CD4-positive, alpha-beta T cell treated with Interferon alpha-2 for 1 hour (primary cell): ENCODE measurements at places on chromosomes 3 and 15.
A peak's percentile ranks its signal among the peaks of the same experiment; 100 is the strongest.

- DNase-seq: no peak
Measured at GRCh38 chr3:197463279-197463678, 92.5 kb downstream of the BDH1 start.

- DNase-seq: peak; percentile 96
Measured at GRCh38 chr15:68053701-68054627, at the start of gene PIAS1. Gene PIAS1 (plus strand): TSS chr15:68054315. CDS start chr15:68054327, 12 bp downstream.

DNA sequence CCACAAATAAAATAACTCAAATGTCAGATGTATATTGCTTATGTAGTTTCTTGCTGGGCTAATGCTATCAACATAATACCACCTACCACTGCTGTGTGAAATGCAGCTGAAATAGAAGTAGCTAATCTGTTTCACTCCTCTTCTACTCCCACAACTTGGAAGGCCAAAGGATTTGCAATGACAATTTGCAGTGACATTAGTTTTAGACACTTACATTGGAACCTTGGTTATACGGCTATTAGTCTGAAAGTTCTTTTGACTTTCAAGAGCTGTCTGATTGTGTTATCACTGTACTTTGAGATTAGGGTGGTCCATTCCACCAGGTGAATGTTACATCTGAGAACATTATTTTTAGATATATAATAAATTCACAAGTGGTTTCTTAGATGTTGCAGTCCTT, 33.5 kb downstream of the COPS2 start:
- no peak for DNase-seq

GRCh38 chr3:144809380-144809779, 837.8 kb downstream of the DIPK2A start:
- no peak for DNase-seq

- DNase-seq: no peak
Measured at GRCh38 chr3:29064085-29064484, 216.8 kb upstream of the RBMS3 start.

DNA sequence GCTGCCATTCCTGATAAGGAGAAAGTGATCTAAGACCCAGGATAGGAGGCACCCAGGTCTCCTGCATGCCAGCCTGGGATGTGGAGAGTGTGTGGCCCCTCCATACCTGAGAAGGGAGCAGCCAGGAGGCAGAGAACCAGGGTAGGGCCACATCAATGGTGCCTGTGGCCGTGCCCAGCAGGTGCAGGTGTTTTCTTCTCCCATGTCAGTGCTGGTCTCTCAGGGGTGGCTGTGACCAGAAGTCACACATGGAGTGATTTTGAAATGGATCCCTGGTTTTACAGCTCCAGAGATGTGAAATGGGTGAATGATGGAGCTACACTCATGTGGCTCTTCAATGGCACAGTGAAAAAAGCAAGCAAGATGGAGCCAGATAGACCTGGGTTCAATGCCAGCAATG, 3.3 kb upstream of the ISL2 start:
- no peak for DNase-seq

GRCh38 chr3:113252553-113252952, 41.2 kb downstream of the BOC start:
- no peak for DNase-seq

- no peak for DNase-seq
Measured at GRCh38 chr3:127632035-127632820, 3.2 kb downstream of the PODXL2 start.

GRCh38 chr15:53512029-53512428, 247.4 kb downstream of the WDR72 start:
- no peak for DNase-seq

DNA sequence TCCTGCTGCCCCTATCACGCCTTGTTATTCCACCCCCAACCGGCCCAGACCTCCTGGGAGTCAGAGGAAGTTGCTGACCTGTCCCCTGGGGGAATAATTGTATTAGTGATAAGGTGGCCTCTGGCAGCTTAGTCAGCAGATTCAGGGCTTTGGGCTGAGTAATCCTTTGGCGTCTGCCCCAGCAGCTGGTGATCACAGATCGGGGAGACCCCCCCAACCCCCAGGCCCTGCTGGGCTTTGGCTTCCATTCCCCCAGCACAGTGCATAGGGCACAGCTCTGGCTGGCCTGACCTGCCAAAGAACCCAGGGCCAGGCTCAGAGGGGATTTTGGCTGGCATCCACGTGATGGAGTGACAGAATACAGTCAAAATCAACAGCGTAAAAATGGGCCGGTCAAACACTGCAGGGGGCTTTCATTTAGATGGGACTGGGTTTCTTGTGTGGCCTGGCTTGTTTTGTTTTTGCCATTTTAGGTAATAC, 3.9 kb upstream of the NR2E3 start:
- DNase-seq: no peak

- no peak for DNase-seq
Measured at GRCh38 chr3:180142041-180142440, 105.3 kb upstream of the PEX5L start.

- DNase-seq: no peak
Measured at GRCh38 chr3:127714125-127714571, 41.4 kb downstream of the ABTB1 start.

- DNase-seq: no peak
Measured at GRCh38 chr15:74294010-74294409, 57.9 kb downstream of the CCDC33 start.

DNA sequence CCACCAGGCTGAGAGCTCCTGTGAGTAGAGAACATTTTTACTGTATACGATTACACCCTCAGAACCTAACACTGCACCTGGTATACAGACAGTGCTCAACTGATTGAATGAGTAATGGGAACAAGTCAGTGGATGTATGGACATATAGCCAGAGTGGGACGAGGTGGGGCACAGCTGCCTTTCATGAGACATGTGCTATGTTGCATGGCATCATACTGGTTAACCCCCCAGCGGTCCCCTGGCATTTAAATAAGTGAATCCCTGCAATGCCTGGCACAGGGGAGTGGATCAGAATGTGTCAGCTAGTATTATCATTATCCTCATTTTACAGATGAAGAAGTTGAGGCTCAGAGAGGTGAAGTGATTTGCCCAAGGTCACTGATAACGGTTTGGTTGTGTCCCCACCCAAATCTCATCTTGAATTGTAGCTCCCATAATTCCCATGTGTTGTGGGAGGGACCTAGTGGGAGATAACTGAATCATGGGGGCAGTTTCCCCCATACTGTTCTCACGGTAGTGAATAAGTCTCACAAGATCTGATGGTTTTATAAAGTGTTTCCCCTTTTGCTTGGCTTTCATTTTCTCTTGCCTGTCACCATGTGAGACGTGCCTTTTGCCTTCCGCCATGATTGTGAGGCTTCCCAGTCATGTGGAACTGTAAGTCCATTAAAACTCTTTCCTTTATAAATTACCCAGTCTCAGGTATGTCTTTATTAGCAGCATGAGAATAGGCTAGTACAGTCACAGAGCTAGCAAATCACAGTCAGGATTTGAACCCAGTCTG, 56.0 kb upstream of the ATP2B2 start:
- DNase-seq: no peak

- DNase-seq: no peak
Measured at GRCh38 chr3:134255404-134255803, 4.7 kb upstream of the RYK start.

- DNase-seq: no peak
Measured at GRCh38 chr3:53806182-53807116, 39.8 kb downstream of the CHDH start.

DNA sequence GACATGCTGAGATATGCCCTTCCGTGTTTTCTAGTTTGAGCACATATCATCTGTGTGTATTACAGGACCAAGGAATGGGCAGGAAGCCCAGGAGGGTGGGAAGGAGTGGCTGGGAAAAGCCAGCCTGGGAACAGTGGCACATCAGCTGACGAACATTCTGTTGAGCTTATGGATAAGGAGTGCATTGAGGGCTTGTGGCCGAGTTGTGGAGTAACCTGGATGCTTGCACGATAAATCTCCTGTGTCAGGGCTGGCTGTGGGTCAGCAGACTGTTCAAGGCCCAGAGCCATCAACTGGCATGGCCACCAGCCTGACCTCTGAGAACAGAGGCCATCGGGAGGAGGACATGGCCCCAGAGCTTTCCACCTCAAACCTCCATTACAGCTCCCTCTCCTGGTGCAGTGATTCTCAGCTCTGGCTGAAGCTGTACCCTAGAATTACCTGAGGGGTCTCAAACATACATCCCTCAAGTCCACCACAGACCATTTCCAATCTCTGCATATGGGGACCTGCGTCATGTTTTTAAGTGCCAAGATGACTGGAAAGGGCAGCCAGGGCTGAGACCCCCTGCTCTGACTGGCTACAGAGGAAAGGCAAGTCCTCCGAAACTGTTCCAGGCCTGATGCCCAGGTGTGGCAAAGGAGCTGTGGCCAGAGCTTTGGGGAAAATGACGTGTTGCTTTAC, 4.8 kb upstream of the VILL start:
- DNase-seq: no peak

- no peak for DNase-seq
Measured at GRCh38 chr3:139893963-139894642, 40.9 kb upstream of the CLSTN2 start.

DNA sequence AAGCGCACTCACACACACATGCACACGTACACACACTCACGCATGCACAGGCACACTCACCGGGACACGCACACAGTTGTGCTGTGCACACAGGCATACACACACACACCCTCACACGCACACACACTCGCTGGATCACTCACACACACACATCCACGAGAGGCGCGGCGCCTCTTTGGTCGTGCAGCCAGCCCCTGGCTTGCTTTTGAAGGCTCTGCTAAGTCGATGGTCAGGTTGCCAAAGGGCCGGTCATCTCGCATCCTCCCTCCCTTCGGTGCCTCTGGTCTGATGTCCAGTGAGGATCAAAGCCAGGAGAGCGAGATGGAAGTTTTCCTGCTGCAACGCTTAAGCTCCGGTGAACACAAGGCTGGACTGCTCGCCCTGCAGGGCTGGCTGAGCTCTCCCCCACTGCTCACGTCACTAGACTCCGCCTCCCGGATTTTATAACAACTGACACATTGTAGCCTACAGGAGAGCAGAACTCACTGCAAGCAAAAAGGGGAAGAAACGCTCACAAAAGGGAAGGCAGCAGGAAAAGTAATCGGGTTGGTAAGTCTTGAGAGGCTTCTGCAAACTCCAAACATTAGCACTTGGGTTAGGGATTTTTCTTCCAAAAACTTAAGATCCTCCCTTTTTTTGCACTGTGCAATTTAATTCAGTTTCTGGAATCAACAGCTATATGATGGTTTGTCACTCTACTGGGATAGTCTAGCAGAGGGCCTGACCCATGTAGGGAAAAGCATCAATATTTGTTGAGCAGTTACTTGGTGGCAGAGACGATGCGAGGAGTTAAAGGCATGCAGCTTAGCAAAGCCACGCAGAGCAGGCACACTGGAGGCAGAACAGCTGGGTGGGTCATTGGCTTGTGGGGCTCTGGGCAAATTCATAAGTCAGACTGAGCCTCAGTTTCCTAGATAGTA, at the start of gene SRGAP3:
Gene SRGAP3 (minus strand): TSS at position 374 of the 920 bp plus-strand sequence. CDS start 695 bp downstream, outside the sequence.
- peak; percentile 81 for DNase-seq

- DNase-seq: no peak
Measured at GRCh38 chr15:75864213-75865059, 21.2 kb downstream of the UBE2Q2 start.

- no peak for DNase-seq
Measured at GRCh38 chr3:152159328-152159727, 109.4 kb upstream of the MBNL1 start.

GRCh38 chr3:24608701-24609390, 114.2 kb upstream of the THRB start:
- no peak for DNase-seq

- no peak for DNase-seq
Measured at GRCh38 chr3:52333869-52334557, 17.9 kb downstream of the DNAH1 start.

DNA sequence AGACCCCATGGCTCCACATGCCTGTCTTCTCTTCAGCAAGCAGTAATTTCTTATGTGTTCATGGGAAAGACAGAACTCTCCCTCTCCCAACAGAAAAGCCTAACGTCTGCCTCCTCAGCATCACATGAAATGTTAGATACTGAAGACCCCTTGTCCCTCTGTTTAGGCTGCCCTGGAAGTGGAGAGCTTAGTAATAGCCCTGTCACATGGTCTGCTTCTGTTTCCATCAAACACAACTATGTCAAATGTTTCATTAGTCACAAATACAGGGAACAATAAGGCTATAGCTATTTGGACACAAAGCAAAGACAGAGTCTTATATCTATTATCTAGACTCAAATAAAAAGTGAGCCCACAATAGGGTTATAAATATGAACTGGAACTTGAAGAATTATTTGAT, 190.3 kb upstream of the TRIM42 start:
- no peak for DNase-seq

GRCh38 chr3:117589454-117589853, 879.9 kb downstream of the TUSC7 start:
- no peak for DNase-seq

- DNase-seq: no peak
Measured at GRCh38 chr3:89841041-89841440, 733.6 kb downstream of the EPHA3 start.

DNA sequence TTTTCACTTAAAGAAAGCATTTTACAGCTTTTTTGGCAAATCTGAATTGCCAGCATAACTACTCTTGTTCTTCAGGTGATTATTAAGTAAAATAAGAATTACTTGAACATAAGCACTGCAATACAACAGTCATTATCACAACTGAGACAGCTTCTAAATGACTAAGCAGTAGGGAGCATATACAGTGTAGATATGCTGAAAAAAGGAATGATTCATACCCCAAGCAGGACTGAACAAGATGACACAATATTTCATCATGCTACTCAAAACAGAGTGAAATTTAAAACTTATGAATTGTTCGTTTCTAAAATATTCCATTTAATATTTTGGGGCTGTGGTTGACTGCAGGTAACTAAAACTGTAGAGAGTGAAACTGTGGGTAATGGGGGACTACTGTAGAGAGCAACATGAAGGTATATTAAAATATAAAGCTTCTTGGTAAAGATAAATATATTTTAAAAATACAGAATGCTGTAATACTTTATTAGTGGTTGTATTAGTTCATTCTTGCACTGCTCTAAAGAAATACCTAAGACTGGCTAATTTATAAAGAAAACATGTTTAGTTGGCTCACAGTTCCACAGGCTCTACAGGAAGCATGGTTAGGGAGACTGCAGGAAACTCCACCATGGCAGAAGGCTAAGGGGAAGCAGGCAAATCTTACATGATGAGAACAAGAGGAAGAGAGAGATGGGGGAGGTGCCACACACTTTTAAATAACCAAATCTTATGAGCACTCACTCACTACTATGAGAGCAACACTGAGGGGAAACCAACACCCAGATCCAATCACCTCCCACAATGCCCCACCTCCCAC, 84.8 kb downstream of the DCLK3 start:
- DNase-seq: no peak

DNA sequence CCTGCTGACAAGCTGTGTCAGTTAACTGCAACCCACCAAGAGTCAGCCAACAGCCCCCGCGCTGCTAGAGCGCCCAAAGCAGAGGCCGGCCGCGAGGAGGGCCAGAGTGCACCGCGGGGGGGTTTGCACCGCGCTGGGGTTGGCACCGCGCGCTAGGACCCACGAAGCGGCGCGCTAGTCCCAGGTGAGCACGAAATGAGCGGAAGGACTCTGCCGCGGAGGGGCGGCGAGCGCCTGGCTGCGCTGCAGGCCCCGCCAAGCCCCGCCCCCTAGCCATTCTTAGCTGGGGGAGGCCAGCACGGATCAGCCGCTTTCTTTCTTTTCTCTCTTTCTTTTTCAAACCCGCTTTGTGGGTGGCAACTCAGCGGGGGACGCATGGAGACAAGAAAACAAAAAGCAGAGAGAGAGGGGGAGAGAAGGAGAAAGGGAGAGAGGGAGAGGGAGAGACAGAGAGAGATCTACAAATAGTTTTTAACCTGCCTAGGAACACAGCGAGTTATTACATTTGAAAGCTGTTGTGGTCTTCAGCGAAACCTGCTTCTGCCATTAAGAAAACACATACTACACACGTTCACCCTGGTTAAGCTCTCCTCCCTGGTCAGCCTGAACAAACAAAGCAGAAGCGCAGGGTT, 6.9 kb upstream of the FOXB1 start:
- peak; percentile 66 for DNase-seq

GRCh38 chr3:154730186-154730585, 300.2 kb upstream of the GPR149 start:
- DNase-seq: no peak
